Inflammatory macrophage treated with lipopolysaccharide for 4 hours (primary cell): ENCODE measurements at places on chromosomes 7 and 10.

GRCh38 chr7:142669074-142669654 is 80.1 kb upstream of the PRSS1 start:
- peak; percentile 8 for DNase-seq

DNA sequence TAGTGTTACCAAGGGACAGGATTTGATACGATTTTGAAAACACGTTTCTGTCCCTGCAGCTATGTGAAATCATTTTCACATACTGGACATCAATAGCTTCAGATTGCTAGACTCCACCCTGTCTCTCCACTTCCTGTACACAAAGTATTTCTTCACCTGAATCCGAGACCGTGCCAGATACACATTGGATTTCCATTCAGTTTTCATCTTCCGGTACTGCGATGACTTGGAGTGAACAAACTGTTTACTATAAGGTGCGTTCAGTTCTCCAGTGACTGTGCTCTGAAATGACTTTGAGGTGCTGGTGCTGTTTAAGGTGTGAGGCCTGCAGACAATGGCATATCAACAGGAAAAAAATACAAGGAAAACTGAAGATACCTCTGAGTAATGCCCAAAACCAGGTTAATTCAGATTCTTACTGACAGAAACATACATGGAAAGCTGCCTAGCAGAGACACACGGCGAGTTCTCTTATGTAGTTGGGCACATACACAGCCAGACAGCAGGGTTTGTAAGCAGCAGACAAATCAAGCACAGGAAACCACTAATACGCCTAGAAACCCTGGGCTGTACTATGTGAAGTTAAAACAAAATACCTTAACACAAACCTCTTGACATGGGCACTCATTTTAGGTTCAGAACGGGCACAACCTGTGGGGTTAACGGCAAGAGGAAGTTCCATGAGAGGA is 119.2 kb downstream of the GALNT11 start:
- no peak for DNase-seq

GRCh38 chr10:129967579-129968019 is 3.5 kb upstream of the EBF3 start:
- no peak for DNase-seq

DNA sequence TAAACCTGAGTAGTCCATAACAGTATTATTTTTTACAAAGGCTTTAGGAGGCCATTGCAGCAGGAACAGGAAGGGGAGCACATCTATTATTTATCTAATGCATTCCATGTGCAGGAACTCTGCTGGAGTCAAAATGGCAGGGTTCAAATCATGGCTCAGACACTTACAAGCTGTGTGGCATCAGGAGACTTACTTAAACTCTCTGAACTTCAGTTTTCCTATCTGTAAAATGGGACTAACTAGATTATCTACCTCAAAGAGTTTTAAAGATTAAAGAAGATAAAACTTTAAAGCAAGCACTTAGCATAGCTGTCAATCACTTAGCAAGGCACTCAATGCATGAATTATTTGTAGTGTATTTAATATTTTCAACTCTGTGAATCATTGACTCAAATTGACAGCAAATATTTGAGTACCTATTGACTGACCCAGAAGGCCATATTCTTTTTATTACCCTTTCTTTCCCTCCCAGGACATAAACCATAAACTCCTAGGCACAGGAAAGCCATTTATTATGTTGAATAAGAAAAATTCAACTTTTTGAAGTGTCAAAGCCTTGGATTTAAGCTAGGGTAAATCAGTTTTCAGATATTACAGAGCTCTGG is 115.8 kb upstream of the FAM204A start:
- DNase-seq: no peak

DNA sequence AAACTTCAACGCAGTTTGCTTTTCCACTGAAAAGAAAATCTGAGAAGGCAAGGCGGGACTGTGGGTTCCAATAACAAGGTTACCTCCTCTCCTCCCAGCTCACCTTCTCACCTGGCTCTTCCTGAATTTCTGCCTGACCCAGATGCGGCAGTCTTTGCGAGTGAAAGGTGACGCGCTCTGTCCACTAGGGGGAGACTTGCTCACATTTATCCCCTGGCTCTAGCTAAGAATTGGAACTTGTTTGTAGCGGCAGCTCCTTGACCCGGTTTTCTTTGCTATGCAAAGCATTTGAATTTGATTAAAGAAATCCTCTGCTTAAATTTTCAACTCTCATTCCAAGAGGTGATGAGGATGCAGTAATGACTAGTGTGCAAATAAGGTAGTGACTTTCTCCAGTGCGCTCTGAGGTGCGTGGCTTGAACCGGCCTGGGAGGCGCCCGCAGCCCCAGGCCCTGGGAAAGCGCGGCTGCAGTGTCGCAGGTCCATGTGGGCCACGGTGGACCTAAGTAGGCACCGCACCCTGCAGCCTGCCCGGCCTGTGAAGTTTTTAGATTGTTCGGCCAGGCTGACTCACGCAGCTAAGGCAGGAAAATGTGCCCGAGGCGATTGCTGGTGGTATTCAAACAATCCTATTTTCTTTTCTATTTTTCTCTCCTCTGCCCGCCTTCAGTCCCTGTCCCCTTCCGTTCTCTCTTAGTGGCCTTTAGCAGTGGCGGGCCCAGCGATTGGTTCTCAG is 336.9 kb upstream of the NPSR1 start:
- peak; percentile 11 for DNase-seq

GRCh38 chr10:7625836-7626235 is 40.9 kb downstream of the ITIH5 start:
- DNase-seq: no peak
